Endodermal cell (in vitro differentiated cells): ENCODE measurements at places on chromosomes 6 and 20. TPM values are rescaled to one million over a fixed set of nuclear protein-coding genes. Genes with fewer than 3 reads are reported as not detected.

The SPATA2 gene
- 8.6 and 9.1 TPM in 2 replicates for total RNA-seq

The HAO1 gene
- total RNA-seq: not detected in 3 replicates

The CLDN20 gene
- total RNA-seq: not detected in 2 replicates

The ALDH8A1 gene
- total RNA-seq: not detected in 2 replicates

The PRPH2 gene
- total RNA-seq: 0.35 and 0.75 TPM in 2 replicates

The MROH8 gene
- 2.2 to 2.8 TPM (median 2.5 TPM) in 3 replicates for total RNA-seq

The MYMX gene
- total RNA-seq: 1.8 to 3.3 TPM in 2 of 3 replicates, not detected in the other

The OR12D1 gene
- not detected in 2 replicates for total RNA-seq

The SLPI gene
- total RNA-seq: not detected in 3 replicates

DNA sequence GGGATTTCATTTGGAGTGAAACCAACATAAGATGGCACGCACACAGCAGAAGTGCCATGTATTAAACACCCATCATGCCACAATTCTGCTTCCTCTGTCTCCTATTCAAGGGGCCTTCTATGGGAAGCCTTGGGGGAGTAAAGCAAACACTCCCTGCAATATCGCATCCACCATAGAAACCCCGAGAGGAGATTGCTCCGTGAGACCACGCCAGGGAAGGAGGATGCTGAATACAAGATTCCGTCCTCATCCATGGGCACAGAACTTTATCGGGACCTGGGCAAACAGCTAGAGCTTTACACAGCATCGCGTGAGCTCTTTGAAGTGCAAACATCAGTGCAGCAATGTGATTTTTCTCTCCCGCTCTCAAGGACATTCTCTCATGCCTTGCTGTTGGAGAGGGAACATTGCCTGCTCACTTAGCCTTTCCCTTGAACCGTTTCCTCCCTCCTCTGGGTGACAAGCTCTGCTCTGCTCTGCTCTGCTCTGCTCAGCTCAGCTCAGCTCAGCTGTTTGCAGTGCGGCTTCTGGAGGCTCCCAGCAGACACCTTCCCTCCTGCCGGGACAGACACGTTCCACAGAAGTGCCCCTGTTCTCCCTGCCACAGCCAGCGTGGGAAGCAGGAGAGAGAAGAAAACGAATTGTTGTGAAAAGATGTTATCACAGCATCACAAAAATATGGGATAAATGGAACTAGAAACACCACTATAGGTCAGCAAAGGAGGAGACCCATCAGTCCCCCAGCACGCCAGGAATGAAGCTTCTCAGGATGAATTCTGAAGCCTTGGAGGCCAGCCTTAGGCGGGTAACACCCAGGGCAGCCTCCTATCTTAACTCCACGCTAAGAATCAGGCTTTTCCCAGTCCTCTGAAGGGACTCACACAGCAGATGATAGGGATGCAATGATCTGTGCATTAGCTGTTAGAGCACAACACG, 48.2 kb downstream of the RNASET2 start:
- DNase-seq: no peak

DNA sequence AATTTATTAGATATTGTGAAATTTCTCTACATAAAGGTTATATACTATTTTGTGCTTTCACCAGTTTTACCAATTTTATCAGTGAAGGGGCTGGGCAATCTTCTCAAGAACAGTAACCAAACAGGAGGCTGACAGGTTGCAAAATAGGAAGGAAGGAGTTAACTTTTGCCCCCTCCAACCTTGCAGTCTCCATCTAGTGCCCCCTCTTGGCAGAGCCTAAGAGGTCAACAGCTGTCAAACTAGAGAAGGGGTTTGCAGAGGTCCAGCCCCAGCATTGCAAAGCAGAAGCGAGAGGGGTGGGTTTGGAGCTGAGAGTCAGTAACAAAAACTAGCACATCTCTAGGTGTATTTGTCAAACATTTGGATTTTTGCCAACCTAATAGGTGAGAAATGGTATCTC, 391.0 kb downstream of the CDC5L start:
- DNase-seq: peak; percentile 63

DNA sequence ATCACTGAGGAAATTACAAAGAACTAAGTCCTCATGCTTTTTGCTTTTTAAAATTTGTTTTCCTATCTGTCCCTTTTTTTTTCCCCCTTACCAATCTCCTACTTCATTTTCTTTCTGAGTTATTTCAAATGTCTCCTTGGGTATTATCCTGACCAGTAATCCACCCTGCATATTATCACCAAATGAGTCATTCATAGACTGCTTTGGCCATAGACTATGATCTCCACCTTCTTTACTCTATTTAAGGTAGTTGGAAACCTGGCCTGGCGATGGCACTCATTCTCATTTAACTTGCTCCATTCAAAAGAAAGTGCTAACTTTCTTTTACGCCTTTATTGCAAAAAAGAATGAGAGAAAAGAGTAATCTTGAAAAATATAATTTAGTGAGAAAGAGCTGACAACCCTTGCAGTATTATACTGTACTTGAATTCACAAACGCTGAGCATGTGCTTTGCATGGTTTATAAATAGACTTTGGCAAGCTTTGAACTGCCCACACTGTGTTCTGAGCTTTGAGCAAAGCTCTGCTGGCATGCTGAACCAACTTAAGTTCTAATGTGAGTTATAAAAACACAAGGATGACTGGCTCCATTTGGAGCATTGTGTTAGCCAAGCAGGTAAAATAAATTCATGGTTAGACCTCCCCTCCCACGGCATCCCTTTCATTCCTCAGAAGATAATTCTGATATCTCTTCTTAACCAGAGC, 198.9 kb downstream of the NKAIN2 start:
- DNase-seq: no peak

DNA sequence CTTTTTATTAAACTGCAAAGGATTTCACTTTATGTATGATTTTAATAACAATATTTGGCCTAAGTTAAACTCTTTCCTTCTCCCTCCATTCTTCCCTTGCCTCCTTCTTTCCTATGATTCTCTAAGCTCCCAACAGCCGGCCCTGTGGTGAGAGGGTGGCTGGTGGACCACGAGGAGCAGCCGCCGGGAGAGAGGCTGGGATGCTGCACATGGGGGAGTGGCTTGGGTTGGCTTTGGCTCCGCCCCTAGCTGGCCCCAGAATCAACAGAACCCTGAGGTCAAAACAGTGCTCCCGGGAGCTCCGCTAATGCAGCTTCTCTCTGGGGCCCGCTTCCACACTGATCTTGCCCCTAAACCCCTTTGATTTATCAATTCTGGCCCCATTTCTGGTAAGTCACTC, 389.8 kb upstream of the AGPAT4 start:
- DNase-seq: no peak

GRCh38 chr6:119717942-119718341, 368.4 kb upstream of the MAN1A1 start:
- DNase-seq: no peak

DNA sequence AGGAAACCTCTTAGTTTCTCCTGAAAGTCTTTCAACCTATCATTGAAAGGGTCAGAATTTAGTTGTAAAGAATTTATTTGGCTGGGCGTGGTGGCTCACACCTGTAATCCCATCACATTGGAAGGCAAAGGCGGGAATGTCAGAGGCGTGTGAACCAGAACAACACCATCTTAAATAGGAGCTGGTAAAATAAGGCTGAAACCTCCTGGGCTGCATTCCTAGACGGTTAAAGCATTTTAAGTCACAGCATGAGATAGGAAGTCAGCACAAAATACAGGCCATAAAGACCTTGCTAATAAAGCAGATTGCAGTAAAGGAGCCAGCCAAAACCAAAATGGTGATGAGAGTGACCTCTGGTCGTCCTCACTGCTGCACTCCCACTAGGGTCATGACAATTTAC, 29.6 kb downstream of the OR2B2 start:
- peak; percentile 83 for DNase-seq

DNA sequence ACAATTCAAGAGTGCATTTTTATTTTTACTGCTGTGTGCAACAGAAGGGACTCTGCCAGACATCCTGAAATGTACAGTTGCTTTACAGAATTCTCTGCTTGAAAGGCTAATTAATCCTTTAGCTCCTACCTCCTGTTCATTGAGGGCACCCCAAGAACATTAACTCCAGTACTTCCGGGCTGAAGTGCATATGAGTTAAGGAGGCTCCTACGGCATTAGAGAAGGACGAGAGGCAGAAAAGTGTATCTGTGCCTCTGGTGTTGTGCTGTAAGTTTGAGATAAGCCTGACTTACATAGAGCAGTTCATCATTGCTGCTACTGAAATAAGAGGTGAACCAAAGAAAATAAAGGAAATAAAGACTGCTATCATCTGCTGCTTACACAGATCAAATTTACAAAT, 609.3 kb upstream of the ADGRB3 start:
- DNase-seq: no peak

DNA sequence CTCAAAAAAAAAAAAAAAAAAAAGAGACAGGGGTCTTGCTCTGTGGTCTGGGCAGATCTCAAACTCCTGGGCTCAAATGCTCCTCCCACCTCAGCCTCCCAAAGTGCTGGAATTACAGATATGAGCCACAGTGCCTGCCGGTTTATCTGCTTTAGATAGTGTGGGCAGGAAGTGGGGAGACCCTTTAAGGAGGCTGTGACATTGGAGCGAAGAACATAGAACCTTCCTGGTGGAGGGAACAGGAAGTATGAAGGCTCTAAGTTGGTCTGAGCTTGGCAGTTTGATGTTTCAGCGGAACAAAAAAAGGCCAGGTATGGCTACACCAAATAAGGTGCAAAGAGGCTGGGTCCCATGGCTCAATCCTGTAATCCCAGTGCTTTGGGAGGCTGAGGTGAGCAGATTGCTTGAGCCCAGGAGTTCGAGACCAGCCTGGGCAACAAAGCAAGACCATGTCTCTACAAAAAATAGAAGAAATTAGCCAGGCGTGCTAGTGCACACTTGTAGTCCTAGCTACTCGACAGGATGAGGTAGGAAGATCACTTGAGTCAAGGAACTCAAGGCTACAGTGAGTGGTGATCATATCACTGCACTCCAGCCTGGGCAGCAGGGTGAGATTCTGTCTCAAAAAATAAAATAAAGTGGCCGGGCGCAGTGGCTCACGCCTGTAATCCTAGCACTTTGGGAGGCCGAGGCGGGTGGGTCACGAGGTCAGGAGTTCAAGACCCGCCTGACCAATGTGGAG, 8.7 kb upstream of the ZMYND8 start:
- DNase-seq: no peak

DNA sequence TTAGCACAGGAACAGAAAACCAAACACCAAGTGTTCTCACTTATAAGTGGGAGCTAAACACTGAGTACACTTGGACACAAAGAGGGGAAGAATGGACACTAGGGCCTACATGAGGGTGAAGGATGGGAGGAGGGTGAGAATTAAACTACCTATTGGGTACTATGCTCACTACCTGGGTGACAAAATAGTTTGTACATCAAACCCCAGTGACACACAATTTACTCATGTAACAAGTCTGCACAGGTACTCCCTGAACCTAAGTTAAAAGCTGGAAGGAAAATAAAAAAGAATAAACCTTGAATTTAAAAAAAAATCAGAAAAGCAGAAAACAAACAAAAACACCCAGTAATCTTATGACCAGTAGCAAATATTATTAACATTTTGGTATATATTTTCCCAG, 188.6 kb downstream of the TFAP2B start:
- no peak for DNase-seq

DNA sequence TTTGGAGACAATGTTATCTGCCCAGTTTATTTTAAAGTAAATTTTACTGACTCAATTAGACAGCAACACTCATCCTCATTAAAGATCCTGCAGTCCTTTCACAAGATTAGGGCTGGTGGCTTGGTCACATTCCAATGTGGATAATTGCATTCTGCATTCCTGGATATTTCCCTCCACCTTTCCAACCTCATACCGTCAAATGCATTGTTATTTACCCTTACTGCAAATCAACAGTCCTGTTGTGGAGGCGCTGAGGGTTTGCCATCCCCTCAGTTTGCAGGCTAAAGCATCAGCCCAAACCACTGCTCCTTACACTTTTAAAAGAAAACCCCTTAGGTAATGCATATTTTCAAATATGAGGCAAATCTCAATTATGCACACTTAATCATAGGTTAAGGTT, 5.4 kb downstream of the CITED2 start:
- DNase-seq: peak; percentile 76

DNA sequence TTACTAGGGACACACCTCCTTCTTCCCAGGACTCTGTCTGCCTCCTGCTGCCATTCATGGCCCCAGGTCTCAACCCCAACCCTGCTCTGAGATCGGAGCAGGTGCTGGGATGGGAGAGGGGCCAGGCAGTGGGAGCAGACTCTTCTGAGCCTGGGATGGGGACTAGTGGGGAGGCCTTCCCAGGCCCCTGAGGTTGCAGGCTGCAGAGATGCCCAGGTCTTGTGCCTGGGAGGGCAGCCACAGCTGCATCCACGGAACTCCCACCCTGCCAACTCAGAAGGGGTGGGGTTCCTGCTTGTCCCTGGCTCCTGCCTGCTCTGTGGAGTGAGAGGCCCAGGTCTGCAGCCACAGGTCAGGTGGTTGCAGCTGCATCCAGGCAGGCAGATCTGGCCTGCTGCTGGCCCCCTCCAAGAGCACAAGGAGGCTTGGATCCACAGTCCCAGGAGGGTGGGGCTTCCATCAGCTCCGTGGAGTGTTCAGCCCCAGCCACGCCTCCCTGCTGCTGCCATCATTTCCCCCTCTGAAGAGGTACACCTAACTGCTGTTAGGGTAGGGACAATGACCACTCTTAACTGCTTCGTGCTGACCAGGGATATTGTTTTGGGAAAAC, 2.9 kb upstream of the SLC22A1 start:
- DNase-seq: peak; percentile 24

GRCh38 chr6:36506611-36507010, 40.7 kb downstream of the STK38 start:
- DNase-seq: no peak

GRCh38 chr6:15114061-15114460, 131.8 kb upstream of the JARID2 start:
- DNase-seq: no peak

DNA sequence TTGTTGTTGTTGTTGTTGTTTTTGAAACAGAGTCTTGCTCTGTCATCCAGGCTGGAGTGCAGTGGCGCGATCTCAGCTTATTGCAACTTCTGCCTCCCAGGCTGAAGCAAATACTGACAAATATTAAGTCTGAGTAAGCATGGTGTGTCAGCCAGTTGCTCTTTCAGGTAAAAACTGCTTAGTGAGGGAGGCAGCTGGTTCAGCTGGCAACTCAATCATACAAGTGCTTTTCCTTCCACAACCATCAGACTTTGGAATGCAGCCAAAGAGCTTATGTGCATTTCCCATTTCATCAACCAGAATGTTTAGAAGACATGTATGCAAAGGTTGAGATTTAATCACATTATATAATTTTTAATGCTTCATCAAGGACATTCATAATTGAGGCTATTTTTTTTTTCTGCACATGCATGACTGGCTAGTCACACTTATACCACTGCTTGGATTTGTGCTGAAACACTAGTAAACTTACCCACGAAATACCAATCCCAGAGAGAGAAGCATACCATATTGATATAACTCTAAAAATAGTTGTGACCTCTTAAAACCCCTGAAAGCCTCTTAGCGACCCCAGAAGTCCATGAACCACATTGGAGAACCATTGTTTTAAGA, 56.0 kb downstream of the CLIC5 start:
- DNase-seq: no peak

GRCh38 chr6:31079656-31080261, 32.6 kb downstream of the C6orf15 start:
- DNase-seq: peak; percentile 93

- no peak for DNase-seq
These were observed 31.2 kb downstream of the FASTKD5 start for GRCh38 chr20:3128275-3128984.

GRCh38 chr6:132937466-132937906, 123.1 kb downstream of the RPS12 start:
- peak; percentile 87 for DNase-seq

GRCh38 chr6:36962874-36963273, 8.3 kb downstream of the PI16 start:
- peak; percentile 95 for DNase-seq

GRCh38 chr6:167416676-167417430, 92.0 kb downstream of the TTLL2 start:
- no peak for DNase-seq

- no peak for DNase-seq
These were observed 43.6 kb downstream of the FGD2 start for GRCh38 chr6:37048851-37049757.
